ENCODE measurements at places on chromosomes 2 and 18. TPM values are rescaled to one million over a fixed set of nuclear protein-coding genes. Genes with fewer than 3 reads are reported as not detected.

- DNase-seq, result peak; percentile 46
These were observed 31.5 kb upstream of the NFE2L2 start for GRCh38 chr2:177296040-177296439.

PDK1 gene
- total RNA-seq, result 21.4 TPM

UGP2 gene
- total RNA-seq, result 545 TPM

RBM44 gene
- 4.0 TPM for total RNA-seq

DNA sequence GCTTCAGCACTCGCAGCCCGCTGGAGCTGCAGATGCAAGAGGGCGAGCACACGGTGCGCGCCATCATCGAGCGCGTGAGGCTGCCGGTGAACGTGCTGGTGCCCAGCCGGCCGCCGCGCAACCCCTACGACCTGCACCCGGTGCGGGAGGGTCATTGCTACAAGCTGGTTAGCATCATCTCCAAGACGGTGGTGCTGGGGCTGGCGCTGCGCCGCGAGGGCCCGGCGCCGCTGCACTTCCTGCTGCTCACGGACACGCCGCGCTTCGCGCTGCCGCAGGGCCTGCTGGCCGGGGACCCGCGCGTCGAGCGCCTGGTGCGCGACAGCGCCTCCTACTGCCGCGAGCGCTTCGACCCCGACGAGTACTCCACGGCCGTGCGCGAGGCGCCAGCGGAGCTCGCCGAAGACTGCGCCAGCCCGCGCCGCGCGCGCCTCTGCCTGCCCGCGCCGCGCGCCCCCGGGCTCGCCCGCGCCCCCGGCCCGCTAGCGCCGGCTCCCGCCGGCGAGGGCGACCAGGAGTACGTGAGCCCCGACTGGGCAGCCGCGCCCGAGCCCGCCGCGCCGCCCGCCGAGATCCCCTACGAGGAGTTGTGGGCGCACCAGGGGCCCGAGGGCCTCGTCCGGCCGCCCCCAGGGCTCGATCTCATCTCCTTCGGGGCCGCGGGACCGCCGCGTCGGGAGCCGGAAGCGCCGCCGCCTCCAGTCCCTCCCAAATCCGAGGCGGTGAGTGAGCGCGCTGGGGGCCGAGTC is 11.8 kb downstream of the GAREM2 start:
- peak; percentile 93 for DNase-seq

GRCh38 chr18:30039201-30039600 is 1003.3 kb downstream of the DSC3 start:
- no peak for DNase-seq

DNA sequence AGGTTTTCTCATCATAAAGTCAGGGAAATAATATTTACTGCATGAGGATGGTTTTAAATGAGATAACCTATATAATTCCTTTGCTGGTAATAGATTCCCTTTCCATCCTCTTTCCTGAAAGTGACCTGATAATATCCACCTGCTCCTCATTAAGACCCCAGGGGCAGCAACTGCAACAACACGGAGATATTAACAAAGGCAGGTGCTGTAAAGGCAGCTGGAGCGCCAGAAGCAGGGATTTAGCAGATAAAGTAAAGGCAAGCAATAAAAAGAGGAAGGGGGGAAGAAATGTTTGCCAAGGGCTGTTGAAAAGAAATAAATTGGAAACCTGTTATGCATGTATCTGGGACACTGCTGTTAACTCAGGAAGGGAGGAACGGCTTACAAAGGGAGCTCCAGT is 472.6 kb upstream of the KLHL29 start:
- peak; percentile 36 for DNase-seq

- no peak for DNase-seq
These were observed 81.5 kb upstream of the DAPL1 start for GRCh38 chr2:158713523-158714138.

GRCh38 chr2:10279946-10280463 is 22.7 kb upstream of the HPCAL1 start:
- DNase-seq, result no peak

ATP5F1A gene
- total RNA-seq, result 1,148 TPM

DNA sequence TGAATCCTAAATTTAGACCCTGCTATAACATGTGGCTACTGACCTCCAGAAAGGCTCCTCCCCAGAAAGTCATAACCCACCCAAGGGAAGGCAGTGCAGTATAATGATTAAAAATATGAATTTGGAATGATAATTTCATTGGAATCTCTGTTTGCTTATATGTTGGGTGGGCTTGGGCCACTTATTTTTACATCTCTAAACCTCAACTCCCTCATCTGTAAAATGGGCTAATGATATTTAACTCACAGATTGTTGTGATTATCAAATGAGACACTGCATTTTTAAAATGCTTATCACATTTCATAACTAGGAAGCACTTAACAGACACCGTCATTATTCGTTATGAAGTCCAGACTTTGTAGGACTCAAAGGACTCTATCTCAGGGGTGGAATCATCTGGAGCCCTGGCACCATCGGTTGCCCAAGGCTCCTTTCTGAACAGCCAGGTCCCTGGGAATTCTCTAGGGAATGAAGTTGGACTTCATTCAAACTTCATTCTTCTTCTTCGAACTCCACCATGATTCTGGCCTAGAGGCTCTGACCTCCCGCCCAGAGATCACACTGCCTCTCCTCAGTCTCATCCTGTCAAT is 33.1 kb upstream of the RMDN2 start:
- no peak for DNase-seq

DNA sequence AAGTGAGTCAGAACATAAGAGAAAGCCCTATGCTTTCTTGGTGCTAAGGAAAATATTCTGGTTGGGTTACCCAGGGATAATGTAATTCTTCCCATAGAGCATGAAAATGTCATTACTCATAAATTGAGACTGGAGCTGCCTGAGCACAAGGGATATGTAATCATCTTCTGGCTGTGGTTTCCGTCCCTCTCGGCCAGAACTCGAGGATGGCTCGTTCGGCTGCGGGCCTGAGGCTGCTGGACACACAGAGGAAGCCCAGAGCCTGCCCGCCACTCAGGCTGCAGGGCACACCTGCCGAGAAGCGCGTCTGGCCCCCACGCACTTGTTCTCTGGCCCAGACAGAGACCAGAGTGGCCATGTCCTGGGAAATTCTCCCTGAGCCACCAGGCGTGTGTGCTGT is 104.9 kb downstream of the ASAP2 start:
- peak; percentile 66 for DNase-seq

GRCh38 chr2:63614983-63615945 is 26.5 kb downstream of the MDH1 start:
- DNase-seq, result no peak

ONECUT2 gene
- under 0.01 TPM for total RNA-seq

DUSP2 gene
- total RNA-seq, result 8.0 TPM

- no peak for DNase-seq
These were observed 251.6 kb downstream of the TNS1 start for GRCh38 chr2:217751192-217751591.

DNA sequence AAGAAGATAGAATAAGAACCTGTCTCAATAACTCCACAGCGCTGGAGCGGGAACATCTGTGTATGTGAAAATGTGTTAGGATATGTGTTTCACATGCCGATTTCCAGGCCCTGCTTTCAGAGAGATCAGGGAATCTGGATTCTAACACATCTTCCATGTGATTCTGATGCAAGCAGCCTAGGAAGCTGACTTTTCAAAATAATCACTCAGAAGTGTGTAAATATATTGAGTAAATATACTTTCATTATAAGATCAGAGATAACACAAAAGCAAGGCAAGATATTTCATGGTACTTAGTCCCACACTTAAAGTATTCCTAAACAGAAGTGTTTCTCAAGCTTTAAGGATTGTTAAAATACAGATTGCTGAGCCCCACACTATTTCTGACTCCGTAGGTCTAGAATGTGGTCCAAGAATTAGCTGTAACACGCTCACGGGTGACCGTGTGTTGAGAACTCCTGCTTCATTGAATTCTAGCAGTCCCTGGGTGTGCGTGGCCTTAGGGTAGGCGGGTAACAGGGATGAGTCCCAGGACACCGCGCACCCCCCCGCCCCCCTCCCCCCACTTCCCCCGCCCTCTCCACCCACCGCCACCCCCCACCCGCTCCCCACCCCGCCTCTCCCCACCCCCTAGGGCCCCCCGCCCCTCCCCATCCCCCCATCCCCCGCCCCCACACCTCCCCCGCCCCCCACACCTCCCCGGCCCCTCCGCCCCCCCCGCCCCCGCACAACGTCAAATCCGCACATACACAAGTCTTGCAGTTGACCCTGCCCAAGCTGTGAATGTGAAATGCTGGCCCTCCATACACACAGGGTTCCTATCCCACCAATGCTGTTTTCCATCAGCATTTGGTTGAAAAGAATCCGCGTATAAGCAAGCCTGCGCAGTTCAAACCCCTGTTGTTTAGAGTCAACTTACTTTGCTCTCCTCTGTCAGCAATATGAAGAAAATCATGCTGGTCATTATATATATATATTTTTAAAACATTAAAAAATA is 94.2 kb upstream of the SLC39A10 start:
- DNase-seq, result no peak

NETO1 gene
- not detected for total RNA-seq

All from tongue (tissue), 3 donors.